Sigmoid colon (tissue), 7 donors: ENCODE measurements at places on chromosomes 7 and 10. TPM values are rescaled to one million over a fixed set of nuclear protein-coding genes. Genes with fewer than 3 reads are reported as not detected.

DNA sequence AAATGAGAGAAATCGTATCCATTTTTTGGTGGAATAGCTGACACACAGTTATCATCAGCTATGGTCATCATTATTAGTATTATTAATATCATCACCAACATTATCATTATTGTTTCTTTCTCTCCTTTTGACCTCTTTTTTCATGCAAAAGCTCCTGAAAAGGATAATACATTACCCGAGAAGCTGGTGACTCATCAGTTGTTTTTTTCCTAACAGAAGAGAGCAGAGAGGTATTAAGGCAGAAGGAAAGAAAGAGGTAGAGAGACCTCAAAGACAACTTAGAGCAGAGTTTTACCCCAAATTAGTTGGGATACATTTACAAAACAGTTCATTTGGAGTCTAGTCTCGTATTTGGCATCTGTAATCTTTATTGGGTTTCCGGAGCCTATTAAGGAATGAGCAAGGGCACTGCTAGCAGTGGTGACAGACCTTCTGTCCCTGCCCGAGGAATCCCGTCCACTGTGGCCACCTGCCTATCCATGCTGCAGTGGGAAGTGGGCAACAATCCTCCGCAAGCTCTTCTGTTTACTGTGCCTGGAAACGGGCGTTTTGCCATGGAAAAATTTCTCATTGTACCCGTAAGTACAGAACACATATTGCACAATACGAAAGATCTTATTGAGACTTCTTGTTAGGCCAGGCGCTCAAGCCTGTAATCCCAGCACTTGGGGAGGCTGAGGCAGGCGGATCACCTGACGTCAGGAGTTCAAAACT is 170.0 kb upstream of the MKLN1 start:
- DNase-seq, result peak; percentile 84

GRCh38 chr7:128737441-128737840 is 1.7 kb upstream of the CALU start:
- DNase-seq, result no peak

DNA sequence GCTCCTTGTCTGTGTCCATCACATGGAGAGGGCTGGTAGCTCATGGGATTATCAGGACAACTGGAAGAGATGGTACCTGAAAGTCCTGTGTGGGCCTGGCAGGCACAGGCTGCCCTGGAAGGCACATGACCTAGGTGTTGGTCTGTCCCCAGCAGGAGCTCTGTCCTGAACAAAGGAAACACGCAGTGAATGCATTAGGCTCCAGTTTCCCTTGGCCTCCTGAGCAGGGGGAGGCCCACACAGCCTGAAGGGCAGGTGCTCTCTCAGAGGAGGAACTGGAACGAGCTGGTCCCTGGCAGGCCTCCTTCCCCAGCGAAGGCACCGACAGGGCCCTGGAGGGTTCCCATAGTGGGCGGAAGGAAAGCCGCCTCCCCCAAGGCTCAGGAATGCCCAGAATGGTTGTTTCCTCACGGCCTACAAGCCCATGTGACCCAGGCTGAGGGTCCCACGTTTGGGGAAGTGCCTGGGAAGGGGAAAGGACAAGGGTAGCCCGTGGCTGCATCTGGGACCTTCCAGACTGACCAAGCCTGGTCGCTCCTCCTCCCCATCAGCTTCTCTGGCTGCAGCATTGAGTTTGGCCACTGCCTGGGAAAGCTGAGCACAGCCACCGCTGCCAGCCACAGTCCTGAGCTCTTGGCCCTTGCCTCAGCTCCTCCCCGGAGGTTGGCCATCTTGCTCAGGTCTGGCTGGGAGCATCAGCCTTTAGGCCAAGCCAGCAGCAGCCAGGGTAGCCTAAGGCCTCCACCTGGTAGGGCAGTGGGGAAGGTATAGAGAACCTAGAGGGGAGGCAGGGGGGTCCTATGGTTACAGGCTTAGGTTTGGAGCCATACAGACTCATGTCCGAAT is 21.8 kb downstream of the CXCL12 start:
- no peak for DNase-seq

GRCh38 chr7:130478991-130479390 is 12.9 kb upstream of the MEST start:
- no peak for DNase-seq

DNA sequence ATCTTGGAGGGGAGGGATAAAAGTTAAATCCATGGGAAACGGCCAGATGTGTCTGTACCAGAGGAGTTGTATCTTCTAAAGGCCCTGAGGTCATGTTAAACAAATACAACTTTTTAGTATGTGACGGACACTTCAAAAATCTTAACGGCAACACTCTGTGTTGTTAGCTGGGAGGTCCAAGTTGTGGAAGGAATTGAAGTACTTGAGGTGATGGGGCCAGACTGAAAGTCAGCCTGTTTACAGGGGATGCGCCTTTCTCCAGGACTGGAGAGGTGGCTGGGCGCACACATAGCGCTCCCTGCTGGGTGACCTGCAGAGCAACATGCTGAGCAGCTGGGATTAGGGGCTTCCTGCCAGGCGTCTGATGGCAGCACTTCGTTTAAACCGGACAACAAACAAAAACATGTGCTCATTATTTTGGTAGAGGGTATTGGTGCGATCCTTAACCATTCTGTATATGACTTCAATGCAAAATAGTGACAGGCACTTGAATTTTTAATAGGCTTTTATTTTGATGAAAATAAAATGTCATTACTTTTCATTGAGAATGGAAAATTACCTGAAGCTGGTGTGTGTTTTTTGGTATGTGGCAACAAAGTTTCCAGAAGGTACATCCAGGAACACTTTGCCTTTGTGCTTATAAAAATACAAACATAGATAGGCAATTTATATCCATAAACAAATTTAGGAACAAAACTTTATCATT is 198.2 kb downstream of the MLLT10 start:
- peak; percentile 86 for DNase-seq

DNA sequence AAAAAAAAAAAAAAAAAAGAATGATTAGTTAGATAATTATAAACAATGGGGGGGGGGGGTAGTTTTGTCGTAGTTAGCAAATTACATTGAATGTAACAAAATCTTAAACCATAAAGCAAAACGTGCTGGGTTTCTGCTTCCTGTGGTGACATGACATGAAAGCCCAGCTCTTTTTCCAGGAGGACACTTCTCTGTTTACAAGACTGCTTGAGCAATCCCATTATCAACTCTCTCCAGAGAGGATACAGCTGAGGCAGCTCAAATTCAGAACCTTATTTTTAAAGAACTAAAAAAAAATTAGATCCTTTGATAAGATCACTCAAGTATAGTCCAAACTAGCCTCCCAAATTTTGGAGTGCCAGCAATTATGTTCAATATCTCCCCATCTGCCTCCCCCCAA is 58.6 kb downstream of the ADRB1 start:
- DNase-seq, result no peak

DNA sequence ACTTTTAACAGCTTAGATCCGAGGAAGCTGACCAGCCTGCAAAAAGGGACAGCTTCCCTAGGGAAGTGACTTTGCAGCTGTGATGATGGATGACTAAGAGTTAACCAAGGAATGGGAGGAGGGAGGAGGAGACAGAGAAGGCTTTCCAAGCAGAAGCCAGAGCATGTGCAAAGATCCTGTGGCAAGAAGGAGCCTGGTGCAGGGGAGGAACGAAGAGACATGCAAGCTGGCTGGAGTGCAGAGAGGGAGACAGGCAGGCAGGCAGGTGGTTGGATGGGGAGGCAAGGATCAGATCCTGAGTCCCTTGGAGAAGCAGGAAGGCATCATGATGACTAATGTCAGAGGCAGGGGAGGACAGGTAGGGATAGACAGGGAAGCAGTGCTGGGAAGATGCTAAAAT is 148.8 kb downstream of the PFKFB3 start:
- no peak for DNase-seq

GRCh38 chr10:74118804-74119203 is 31.8 kb downstream of the AP3M1 start:
- no peak for DNase-seq

- no peak for DNase-seq
These were observed 103.1 kb downstream of the INHBA start for GRCh38 chr7:41599760-41600159.

MEST gene
- total RNA-seq, result 6.4 TPM

ANXA7 gene
- total RNA-seq, result 61.5 TPM
